Stimulated activated CD4-positive, alpha-beta T cell treated with anti-CD3 and anti-CD28 coated beads, Interleukin-2, amount 100 ng/mL, for 4 hours (primary cell): ENCODE measurements at places on chromosomes 12 and 14.

GRCh38 chr14:71133296-71133695, 226.0 kb downstream of the PCNX1 start:
- DNase-seq = no peak

- no peak for DNase-seq
Observed at GRCh38 chr14:75640876-75641275, 19.8 kb downstream of the ERG28 start.

DNA sequence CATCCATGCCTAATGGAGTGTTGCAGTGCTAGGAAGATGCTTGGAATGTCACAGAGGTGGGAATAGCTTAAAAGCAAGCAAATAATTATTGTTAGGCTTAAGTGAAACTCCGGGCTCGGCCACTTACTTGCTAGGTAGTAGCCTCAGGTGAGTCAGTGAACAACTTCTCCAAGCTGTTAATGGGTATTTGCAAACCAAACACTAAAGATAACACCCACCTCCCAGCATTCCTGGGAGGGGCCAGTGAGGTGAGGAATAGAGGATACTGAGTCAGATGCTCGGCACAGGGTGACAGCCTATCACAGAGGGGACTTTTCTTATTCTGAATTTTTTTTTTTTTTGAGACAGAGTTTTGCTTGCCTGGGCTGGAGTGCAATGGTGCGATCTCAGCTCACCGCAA, 151.2 kb upstream of the RFLNA start:
- no peak for DNase-seq

DNA sequence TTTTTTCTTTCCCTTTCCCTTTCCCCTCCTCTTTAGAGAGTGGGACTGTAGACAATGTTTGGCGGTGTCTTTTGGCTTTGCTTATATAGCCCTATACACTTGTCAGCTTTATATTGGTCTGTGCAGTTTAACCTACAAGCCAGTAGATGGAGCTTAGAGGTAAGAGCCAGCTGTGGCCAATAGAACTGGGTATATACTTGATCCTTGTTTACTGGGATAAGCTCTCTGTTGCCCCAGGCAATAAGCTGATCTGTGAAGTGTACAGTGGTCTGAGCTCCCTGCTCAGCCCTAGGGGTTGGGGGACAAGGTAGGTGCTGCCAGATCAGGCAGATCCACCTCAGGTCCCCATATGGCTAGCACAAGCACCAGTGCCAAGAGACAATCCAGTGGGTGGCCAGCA, 434.1 kb downstream of the NOVA1 start:
- DNase-seq = no peak

- no peak for DNase-seq
Observed at GRCh38 chr12:18261906-18262305, 588 bp downstream of the PIK3C2G start.

DNA sequence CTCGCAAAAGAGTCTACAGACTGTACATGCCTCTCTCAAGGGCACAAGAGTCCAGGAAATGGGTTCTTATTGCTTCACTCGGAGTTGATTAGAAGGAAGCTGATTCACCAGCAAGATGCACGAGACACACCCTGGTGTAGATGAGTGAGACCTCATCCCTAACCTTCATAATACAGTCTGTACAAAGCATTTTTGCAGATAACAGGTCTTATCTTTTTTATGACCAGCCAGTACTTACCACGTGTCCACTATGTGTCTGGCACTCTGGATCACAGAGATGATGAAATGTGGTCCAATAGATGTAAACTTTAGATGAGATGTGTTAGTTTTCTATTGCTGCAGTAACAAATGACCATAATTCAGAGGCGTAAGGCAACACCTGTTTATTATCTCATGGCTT, 53.4 kb upstream of the PWP1 start:
- DNase-seq = no peak

- no peak for DNase-seq
Observed at GRCh38 chr14:44657203-44657602, 150.1 kb upstream of the FSCB start.

DNA sequence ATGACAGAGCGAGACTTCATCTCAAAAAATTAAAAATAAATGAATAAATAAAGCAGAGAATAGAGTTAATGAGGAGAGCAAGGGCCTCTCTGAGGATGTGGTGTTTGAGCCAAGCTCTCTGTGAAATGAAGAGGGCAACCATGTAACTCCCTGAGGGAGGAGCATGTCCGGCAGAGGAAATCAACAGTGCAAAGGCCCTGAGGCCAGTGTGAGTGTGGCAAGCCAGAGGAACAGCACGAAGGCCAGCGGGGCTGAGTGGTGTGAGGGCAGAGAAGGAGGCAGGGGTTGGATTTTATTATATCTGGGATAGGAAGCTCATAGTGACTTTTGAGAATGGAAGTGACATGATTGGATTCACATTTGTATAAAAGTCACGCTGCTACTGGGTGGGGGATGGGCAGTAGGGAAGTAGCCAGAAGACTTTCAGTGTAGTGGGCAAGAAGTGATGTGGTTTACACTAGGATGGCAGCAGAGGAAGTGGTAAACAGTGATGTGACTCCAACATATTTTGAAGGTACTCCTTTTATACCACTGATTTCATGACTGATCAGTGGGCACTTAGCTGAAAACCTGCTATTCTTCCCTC, 10.3 kb upstream of the LRP1-AS start:
- DNase-seq = no peak

- no peak for DNase-seq
Observed at GRCh38 chr12:130074661-130075406, 87.4 kb upstream of the FZD10 start.

GRCh38 chr14:20631880-20632389, 9.6 kb downstream of the OR6S1 start:
- no peak for DNase-seq

GRCh38 chr12:4292341-4293073, 18.9 kb downstream of the CCND2 start:
- no peak for DNase-seq

DNA sequence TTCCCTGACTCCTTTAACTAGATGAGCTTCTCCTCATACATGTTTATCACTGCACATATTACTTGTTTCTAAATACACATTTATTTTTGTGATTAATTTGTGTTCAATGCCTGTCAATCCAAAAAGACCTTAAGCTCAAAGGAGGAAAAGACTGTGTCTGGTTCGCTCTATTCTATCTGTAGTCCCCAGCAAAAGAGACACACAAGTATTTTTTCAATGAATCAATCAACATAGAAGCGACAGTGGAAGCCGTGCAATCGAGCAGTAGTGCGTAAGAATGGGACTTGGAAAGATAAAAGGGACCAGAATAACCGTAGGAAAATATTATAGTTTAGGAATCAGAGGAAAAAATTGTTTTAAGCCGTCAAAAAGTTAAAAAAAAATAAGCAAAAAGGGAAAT, 951 bp downstream of the WDHD1 start:
- no peak for DNase-seq
